COLO829 (cell line): ENCODE measurements at places on chromosomes 7 and 10.

- DNase-seq: no peak
Observed at GRCh38 chr7:5692845-5693278, 88.6 kb downstream of the RNF216 start.

- DNase-seq: no peak
Observed at GRCh38 chr7:139358541-139359365, 941 bp upstream of the LUC7L2 start.

GRCh38 chr7:130907439-130907838 lies 173.4 kb upstream of the KLF14 start:
- DNase-seq: no peak

GRCh38 chr10:48542471-48543181 lies 62.2 kb downstream of the ARHGAP22 start:
- no peak for DNase-seq

DNA sequence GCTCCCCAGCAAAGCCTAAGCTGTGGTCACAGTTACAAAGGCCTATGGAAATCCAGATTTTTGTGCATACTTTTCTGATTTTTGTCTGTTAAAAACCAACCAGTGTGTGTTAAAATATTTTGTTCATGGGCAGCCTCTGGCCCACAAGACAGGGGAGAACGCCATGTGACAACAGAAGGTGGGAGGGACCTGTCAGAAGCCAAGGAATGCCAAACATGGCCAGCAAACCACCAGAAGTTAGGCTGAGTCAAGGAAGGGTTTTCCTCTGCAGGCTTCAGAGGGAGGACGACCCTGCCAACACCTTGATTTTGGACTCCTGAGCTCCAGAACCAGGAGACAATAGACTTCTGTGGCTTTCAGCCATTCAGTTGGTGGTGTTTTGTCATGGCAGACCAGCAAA lies 127.3 kb downstream of the CUL2 start:
- no peak for DNase-seq

- DNase-seq: no peak
Observed at GRCh38 chr10:55747244-55747643, 613.8 kb downstream of the ZWINT start.

GRCh38 chr10:5490032-5490431 lies 9.3 kb downstream of the CALML5 start:
- no peak for DNase-seq

DNA sequence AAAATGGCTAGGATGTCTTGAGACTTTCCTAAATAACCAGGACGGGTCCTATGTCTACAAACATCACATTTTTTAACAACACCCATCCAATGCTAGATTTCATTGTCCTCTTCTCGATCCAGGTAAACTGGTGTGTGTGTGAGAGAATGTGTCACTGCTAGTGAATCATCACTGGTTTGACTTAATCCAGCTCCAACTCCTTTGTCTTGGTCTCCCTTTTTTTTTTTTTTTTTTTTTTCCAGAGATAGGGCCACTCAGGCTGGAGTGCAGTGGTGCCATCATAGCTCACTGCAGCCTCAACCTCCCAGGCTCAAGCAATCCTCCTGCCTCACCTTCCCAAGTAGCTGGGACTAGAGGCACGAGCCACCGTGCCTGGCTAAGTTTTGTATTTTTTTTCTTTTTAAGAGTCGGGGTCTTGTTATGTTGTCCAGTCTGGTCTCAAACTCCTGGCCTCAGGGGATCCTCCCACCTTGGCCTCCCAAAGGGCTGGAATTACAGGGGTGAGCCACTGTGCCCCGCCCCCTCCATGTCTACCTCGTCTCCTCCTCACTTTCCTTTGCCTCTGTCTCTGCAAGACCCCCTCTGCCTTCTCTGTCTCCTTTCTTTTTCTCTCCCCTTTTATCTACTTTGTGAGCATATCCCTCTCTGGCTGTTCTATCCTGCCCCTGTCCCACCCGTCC lies 2.2 kb upstream of the UFSP1 start:
- no peak for DNase-seq

DNA sequence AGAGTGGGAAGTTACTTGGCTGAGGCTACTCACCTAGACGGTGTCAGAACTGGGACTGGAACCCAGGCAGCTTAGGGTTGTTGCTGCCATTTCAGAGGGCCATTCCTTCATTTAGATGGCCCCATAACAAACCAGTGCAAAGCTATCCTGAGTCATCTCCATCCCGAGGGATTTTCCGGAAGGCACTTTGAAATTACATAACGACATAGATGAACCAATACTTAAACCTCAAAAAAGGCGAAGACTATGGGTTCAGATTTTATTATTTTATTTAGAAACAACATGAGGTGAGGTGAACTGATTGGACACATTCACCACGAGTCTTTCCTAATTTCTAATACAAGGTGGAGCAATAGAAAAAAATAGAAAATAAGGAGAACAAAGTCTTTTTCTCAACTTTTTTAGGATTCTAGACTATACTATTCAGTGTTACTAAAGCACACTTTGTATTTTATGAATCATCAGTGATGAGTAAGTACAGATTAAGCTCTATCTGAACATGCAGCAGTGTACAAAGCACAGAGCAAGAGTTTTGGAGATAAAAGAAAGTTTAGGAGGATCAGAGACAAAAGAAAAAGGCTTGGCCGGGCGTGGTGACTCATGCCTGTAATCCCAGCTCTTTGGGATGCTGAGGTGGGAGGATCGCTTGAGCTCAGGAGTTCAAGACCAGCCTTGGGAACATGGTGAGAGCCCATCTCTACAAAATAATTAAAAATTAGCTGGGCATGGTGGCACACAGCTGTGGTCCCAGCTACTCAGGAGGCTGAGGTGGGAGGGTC lies 79.5 kb upstream of the SVIL start:
- peak; percentile 85 for DNase-seq

- DNase-seq: no peak
Observed at GRCh38 chr7:25852939-25853271, 299.1 kb upstream of the NFE2L3 start.
